Hindlimb muscle (tissue), 1 donor: ENCODE measurements at places on chromosomes 7 and 10.

DNA sequence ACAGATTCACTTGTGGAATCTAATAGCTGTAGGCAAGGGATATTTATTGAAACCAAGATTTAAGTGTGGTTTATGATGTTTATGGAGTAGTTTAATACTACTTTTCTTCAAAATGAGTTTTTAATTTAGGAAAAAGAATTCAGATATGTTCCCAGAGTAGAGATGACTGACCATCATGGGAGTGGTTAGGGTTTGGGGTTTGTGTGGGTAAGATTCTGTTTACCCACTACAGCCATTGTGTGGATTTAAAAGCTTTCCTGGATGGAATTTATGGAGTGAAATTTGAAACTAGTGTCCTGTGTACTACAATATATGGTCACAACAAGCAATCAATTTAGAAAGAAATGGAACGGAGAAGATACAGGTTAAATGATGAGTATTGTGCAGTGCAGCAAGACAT lies 453.5 kb downstream of the AUTS2 start:
- DNase-seq = no peak

DNA sequence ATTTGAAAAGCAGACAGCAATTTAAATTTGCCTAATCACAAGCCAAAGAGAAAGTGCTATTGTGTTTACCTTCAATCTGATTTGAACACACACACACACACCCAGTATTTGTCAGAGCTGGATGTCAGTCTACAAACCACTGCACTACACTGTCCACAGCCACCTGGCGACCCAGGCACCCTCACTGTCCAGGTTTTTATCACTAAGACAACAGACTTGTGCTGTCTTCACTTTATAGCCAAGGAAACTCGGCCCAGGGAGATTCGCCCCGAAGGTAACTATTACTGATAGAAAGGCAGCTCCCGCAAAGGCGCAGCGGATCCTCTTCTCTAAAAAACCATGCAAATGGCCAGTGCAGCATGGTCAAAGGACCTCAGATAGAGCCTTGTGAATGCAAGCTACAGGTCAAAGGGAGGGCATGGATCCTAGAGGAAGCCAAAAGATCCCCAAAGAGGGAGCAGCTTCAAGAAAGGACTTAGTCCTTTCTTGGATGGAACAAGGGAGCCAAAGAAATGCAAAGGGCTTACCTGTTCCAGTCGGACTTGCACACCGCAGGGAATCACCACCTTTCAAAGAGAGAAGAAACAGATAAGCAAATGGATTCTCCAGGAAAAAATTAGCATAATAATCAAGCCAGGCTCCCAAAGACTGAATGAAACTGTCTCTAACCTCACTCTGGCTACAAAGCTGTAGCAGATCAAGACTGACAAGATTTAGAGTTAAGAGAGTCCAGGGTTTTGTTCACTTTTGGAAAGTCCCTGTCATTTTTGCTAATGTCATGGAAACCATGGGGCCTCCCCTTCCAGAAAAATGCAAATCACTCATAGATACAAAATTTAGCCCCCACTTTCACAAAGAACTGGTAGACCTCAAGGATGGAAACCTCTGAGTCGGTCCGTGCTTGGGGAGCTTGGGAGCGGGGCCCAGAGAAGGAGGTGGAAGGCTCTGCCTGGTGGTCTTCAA lies 101.1 kb downstream of the TNS3 start:
- no peak for DNase-seq

DNA sequence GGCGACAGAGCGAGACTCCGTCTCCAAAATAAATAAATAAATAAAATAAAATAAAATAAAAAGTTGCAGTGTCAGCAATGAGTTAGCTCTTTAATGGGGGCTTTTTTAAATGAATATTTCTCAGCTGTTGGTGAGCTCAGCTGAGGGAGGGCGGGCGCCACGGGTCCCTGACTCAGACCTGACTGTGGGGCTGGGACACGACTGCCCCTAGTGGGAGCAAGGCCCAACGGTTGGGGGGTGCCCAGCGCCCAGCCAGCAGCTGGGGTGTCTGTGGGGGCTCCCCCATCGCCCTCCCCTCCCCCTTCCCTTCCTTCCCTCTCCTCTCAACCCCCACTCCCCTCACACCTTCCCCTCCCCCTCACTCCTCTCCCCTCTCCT lies 46.6 kb downstream of the PWWP2B start:
- no peak for DNase-seq

GRCh38 chr7:41731493-41732435 lies 28.9 kb upstream of the INHBA start:
- DNase-seq = no peak

DNA sequence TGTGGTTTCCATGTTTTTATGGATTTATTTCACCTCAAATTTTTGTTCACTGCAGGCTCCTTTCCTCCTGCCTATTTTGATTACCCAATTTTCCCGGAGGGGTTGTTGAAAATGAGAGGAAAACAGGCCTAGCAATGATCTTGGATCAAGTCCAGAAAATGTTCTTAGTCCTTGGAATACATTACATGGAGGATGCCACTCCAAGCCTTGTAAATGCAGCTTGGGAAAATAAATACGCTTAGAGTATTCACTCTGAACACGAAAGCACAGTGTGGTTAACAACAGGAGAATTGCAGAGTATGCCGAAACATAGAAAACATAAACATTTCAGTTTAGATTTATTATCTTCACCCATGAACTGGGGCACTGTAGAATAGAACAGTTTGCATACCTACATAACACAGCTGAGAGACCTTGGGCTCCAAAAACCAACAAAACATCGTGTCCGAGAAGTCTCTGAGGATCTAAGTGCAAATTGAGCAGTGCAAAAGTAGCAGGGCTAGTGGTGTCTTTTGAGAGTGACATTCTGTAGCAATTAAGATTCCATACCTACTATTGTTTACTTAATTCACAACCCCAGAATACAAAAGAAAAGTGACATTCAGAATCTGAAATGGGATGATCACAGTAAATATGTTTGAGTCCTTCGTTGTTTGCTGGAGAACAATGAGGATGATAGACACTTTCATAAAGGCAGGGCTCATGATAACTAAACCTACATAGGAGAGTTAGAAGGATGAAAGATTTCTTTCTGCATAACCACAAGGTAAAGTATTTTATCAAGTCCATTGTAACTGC lies 7.6 kb upstream of the CD36 start:
- no peak for DNase-seq

DNA sequence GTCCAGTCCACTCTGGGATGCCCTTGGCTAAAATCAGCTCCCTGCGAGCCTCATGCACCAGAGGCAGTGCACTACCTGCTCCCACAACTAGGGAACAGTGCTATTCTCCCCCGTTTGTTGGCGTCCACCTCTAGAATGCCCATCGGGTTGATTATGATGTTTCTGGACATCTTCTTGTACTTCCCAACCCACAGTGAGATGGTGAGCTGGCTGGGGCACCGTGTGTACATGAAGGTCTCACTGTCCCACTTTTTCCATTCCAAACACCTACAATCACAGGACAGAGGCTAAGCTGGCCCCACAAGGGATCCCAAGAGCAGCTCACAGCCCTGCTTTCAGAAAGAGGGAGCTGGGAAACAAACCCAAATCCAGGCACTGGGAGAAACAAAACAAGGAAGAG lies 126.2 kb upstream of the ZNF92 start:
- DNase-seq = no peak

- no peak for DNase-seq
Observed at GRCh38 chr7:1693991-1694524, 24.0 kb downstream of the ELFN1 start.

GRCh38 chr10:516764-517163 lies 172.7 kb downstream of the DIP2C start:
- DNase-seq = no peak

DNA sequence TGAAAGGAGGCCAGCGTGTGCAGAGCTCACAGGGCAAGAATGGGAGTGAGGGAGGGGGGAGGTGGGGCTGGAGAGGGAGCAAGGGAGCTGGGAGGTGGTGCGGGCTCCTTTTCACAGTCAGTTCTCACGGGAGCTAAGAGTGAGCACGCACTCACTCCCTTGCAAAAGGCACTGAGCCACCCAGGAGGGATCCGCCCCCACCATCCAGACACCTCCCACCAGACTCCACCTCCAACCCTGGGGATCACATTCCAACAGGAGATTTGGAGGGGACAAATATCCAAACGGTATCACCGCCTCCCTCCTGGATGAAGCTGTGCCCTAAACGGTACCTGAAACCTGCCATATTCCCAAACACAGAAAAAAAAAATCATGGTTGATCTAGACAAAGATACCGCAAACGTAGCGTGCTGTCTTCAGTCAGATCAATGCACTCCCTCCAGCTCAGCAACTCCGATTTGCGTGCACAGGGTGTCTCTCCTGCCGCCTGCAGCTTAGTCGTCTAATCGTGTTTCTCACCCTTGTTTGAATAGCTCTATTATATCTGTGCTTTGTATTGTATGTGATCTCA lies 20.3 kb upstream of the PRKAG2 start:
- DNase-seq = no peak

DNA sequence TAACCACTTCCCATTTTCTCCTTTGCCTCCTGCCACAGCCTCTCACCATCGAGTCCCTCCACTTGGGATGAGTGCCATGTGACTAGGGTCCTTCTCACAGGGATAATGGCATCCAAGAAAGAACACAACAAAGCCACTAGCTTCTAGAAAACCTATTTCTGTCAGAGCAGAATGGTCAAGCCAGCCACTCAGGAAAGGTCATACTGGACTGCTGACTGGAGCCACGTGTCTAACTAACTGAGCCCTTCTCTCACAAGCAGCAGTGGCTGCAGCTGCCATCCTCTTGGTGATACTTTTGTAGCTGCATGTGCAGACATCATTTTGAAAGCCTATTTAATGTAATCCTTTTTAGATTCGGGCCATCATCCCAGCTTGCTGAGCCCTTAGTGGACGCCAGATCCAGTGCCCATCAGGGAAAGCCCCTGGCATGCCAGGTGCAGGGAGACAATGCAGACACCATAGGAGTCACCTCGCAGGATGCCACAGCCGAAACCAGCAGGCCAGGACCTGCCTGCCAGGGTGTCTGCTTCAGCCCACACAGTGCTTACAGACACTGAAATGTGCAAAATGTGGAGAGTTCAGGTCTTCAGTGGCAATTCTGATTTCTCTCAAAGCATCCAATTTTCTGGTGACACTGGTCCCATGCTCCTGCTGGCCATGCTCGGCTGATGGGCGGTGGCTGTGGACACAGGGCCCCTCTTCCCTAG lies 98.3 kb upstream of the DDC start:
- no peak for DNase-seq

GRCh38 chr10:87794285-87794684 lies 23.7 kb downstream of the ATAD1 start:
- DNase-seq = no peak

DNA sequence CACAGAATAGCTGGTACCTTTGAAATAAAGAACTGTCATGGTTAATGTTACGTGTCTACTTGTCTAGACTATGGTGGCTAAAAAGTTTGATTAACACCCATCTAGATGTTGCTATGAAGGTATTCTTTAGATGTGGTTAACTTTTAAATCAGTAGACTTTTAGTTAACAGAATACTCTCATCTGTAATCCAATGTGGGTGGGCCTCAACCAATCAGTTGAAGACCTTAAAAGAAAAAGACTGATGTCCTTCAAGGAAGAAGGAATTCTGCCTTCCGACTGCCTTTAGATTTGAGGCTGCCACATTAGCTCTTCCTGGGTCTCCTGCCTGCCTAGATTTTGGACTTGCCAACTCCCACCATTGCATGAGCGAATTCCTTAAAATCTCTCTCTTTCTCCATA lies 113.0 kb upstream of the CACUL1 start:
- DNase-seq = no peak

DNA sequence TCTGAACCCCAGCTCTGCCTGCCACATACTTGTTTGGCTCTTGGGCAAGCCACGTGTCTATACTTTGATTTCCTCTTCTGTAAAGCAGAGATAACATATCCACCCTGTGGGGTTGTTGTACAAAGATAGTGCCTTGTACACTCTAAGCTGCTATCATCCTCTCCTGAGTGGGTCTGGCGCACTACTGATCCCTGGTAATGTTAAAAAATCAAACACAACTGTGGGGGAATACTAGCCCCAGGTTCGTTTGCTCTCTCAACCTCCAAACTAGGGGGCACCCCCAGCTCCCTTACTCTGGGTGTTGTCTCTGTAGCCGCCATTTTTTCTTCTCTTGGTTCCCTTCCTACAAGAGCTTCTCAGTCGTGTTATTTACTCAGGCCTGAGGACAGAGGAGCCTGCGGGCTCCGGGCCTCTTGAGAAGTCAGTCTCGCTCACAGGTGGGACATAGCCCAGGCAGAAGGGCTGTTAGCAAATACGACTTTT lies 1.0 kb downstream of the POLM start:
- no peak for DNase-seq

GRCh38 chr10:26950934-26951333 lies 90.2 kb upstream of the ABI1 start:
- DNase-seq = no peak

GRCh38 chr7:2350055-2350454 lies 4.6 kb upstream of the EIF3B start:
- DNase-seq = no peak

GRCh38 chr10:4262870-4263600 lies 478.0 kb upstream of the KLF6 start:
- DNase-seq = no peak

DNA sequence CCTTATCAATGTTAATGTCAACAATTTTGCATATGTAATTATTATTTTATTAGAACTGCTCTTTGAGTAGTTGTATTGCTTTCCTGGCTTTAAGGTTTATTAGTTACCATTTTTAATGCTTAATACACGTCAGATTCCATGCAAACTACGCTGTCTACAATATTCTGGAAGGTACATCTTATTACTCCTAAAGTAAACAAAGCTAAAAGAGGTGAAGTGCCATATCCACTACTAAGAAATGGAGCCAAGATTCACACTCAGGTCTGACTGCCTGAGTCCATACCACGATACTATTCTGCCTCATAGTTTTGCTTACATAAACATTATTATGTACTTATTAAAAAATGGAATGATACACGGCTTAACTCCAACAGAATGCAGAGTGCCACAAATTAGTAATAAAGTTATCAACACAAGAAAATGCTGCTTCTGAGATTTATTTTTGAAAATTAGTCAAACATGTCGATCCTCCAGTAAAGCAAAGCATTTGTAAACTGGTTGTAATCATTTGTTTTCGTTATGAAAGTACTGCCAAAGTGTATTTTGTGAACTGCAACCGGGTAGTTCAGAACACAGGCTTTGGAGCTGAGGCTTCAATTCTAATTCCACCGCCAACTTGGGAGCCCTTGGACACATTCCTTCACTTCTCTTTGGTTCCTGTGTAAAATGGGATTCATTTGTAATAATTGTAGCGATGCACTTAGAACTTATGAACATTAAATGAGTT lies 1.1 kb upstream of the DMTF1 start:
- DNase-seq = no peak

GRCh38 chr10:44413416-44413815 lies 28.5 kb upstream of the CXCL12 start:
- DNase-seq = no peak

GRCh38 chr7:151115121-151115835 lies 29.0 kb downstream of the AGAP3 start:
- DNase-seq = peak; percentile 51

GRCh38 chr10:126021833-126022500 lies 125.6 kb downstream of the FANK1 start:
- no peak for DNase-seq
